ENCODE measurements at places on chromosomes 2 and 18.

GRCh38 chr2:171420728-171421563, 12.8 kb downstream of the METTL8 start:
- DNase-seq, result no peak

DNA sequence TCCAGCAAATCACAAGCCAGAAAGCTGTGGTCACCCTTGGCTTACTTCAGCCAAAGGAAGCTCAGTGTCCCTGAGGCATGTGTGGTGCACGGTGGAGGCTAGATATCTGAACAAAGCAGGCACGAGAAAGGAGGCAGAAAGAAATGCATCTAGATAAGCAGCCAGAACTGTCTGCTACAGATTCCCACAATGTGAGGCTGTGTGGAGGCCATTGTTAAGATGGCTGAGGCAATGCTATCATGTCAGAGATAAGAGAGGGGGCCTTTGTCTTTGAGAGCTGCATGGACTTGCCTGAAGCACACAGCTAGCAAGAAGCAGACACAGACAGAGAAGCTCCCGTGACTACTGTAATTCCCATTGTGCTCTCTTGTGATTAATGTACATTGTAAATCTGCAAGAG, 110.5 kb upstream of the LYPD6 start:
- no peak for DNase-seq

GRCh38 chr2:167265004-167265403, 376.7 kb downstream of the XIRP2 start:
- no peak for DNase-seq

- no peak for DNase-seq
Measured at GRCh38 chr18:57220480-57220879, 73.6 kb downstream of the BOD1L2 start.

DNA sequence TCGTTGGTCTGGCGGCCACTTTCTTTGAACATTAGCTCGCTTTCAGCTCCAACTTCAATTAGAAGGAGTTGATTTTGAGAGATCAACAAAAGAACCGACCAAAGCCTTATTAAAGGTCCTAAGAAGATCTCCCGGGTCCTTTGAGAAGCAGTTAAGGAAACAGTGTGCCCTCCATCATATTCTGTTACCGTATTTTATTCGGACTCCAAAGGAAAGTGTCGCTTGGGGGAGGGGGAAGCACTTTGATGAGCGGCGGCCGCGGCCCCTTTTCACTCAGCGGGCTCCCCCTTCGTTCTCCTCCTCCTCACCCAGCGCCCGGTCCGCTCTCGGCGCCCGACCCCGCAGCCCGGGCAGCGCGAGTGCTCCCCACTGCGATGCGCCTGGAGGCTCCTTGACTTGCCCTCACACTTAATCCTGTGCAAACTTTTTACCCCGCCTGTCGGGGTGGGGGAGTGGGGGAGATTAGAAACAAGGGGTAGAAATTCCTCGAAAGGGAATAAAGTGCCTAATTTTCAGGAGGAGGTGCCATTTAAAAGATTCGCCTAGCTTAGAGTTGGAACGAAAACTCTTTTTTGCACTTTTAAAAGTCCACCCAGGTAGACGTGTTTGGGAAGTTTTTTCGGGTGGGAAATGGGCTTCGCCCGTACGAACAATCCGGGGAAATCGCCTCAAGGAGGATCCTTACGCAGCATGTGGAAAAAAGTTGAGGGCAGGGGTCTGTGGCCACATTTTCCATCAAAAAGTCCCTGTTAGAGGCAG, 1.2 kb upstream of the OTX1 start:
- DNase-seq, result no peak

- no peak for DNase-seq
Measured at GRCh38 chr2:20657522-20658235, 6.8 kb upstream of the HS1BP3 start.

- DNase-seq, result no peak
Measured at GRCh38 chr18:50719471-50720324, 100.1 kb downstream of the MRO start.

DNA sequence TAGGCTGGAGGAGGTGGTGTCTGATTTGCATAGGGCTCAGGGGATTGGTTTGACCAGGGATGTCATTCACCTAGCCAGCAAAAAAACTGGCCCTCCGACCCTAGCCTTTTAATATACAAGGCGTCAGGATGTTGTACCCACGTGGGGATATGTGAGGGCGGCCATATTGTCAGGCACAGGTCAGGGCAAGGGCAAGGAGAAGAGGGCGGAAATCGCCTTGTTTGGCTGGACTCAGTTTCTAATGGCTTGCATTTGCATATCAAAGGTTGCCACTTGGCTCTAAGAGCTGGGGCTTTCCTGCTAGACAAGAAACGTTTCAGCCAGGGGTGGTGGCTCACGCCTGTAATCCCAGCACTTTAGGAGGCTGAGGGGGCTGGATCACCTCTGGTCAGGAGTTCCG, 24.9 kb upstream of the PDCL3 start:
- DNase-seq, result no peak

- DNase-seq, result no peak
Measured at GRCh38 chr2:173588931-173589369, 234.3 kb downstream of the CDCA7 start.

DNA sequence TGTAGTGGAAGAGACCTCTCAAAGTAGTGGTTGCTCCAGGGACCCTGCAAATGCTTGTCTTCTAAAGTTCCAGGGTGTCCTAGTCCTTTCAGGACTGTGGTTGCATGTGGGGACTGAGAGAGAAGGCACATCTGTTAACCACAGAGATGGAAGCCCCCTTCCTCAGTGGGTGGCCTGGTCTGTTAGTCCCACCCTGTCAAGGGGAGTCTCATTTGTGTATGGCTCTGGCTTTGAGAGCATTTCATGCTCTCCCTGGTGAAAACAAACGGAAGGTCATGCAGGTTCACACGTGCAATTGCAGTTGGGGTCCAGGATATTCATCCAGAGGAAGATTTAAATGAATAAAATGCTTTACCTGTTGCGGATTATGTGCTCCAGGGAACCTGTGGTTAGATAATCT, 219.6 kb downstream of the PRKCE start:
- no peak for DNase-seq

DNA sequence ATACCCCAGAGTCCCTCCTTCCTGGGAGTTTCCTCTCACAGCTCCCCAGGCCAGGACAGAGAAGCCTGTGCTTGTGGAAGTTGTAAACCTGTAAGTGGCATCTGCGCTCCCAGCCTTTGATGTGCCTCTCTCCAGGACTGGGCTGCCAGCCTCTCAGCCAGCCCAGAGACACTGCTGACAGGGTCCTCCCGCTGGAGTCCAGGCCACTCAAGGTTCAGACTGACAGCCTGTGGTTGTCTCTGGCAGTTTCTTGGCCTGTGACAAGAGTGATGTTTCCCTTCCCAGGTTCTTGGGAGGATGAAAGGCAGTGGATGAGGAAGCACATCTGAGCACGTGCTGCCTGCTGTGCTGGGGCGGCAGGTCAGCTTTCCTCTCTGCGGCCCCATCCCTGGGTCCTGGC, 3.0 kb downstream of the SLC35F6 start:
- no peak for DNase-seq

- DNase-seq, result no peak
Measured at GRCh38 chr2:69510204-69510603, 73.0 kb upstream of the NFU1 start.

DNA sequence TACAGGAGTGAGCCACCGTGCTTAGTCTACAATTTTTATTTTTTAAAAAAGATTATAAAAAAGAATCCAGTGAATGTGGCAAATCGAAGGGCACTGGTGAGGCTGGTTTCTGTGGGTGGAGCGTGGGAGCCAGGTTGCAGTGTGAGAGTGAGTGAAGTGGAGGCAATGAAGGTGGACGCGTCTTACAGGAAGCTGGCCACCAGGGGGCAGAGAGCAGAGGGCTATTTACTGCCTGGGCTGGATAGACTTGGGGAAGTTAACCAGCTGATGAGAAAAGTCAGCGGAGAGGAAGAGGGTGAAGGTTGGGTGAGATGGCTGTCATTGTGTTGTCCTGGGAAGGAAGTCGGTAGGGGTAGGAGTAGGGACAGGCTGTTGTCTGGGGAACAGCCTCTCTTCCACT, 6.8 kb downstream of the SCTR start:
- no peak for DNase-seq

DNA sequence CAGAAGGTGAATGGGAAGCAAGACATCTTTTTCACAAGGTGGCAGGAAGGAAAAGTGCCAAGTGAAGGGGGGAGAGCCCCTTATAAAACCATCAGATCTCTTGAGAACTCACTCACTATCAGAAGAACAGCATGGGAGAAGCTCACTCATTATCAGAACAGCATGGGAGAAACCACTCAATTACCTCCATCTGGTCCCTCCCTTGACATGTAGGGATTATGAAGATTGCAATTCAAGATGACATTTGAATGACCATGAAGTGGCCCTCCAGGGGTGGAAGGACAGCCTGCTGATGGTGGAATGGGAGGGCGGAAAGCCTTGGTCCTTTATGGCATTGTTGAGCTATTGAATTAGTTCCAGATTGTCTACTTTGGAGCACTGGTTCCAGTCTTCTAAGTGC, 413.0 kb upstream of the MEX3C start:
- DNase-seq, result no peak

DNA sequence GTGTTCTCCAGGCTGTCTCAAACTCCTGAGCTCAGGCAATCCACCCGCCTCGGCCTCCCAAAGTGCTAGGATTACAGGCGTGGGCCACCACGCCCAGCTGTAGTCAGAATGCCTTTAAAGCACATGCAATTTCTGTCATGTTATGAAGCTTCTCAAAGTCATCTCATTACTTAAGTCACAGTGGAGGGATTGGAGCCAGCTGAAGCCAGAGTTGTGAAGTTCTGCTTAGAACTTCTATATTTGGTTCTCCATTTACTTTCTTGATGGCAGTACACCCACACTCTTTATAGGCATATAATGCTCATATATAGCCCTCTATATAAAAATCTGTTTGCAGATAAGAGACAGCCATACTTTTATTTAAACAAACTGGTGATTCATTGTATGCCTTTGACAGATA, 68.8 kb upstream of the CWC22 start:
- no peak for DNase-seq

GRCh38 chr2:144583741-144584453, 64.0 kb upstream of the ZEB2 start:
- no peak for DNase-seq

DNA sequence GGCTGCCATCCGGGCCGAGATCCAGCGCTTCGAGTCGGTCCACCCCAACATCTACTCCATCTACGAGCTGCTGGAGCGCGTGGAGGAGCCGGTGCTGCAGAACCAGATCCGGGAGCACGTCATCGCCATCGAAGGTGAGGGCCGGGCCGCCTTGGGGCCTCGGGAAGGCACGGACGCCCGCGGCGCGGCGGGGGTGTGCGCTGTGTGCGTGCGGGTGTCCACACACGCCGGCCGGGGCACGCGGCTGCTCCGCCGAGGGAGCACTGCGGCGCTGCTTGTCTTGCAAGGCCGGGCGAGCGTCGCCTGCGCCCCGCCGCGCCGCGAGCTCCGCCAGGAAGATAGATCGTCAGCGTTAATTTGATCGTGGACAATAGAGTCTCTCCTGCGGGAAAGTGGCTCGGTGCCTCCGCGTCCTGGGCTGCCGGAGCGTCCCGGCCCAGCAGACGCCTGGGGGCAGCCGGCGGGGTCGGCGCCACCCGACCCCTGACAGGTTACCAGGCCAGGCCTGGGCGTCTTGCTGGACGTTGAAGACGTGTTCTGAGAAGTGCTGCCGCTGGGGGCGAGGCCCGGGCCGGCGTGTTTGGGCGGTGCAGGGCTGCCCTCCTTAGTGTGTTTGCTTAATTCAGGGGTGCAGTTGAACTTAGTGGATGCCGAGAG, 1.0 kb downstream of the AGAP1 start:
- DNase-seq, result no peak

DNA sequence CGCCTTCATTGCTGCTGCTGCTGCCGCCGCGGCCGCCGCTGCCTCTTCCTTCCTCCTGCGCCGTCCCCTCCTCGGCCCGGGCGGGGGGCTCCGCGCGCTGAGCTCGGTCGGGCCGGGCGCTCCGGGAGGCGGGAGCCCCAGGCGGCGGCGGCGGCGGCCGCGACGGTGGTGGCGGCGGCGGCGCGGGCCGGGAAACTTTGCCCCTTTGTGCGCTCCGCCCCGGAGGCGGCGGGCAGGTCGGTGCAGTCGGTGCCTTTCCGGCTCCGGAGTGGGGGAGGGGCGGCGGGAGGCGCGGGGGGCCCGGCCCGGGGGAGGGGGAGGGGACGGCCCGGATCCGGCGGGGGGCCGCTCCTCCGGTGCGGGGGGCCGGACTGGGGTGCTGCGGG, 205 bp downstream of the TET3 start:
- DNase-seq, result no peak

- no peak for DNase-seq
Measured at GRCh38 chr2:102336502-102336945, 19.1 kb upstream of the IL18R1 start.

- DNase-seq, result no peak
Measured at GRCh38 chr2:222609381-222609780, 46.5 kb downstream of the FARSB start.

- DNase-seq, result no peak
Measured at GRCh38 chr2:227576110-227576509, 22.6 kb upstream of the SCYGR2 start.

GRCh38 chr18:3179430-3180089, 40.2 kb downstream of the MYOM1 start:
- no peak for DNase-seq

DNA sequence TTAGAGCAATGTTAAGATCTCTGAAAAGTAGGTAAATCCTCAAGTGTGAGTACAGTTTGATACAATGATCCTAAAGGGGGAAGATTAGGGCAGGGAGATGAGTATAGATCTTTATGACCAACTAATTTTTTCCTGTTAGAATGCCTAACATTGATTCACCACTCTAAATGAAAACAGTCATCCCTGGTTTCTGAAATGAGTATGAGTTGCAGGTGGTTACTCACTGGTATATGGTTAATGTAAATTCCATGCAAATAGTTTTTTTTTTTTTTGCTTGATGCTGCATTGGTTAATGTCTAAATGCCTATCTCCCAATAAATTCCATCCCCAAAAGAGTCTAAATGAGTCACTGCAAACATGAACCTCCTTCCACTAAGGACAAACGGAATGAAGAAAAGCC, 55.0 kb upstream of the SERPINB2 start:
- no peak for DNase-seq

DNA sequence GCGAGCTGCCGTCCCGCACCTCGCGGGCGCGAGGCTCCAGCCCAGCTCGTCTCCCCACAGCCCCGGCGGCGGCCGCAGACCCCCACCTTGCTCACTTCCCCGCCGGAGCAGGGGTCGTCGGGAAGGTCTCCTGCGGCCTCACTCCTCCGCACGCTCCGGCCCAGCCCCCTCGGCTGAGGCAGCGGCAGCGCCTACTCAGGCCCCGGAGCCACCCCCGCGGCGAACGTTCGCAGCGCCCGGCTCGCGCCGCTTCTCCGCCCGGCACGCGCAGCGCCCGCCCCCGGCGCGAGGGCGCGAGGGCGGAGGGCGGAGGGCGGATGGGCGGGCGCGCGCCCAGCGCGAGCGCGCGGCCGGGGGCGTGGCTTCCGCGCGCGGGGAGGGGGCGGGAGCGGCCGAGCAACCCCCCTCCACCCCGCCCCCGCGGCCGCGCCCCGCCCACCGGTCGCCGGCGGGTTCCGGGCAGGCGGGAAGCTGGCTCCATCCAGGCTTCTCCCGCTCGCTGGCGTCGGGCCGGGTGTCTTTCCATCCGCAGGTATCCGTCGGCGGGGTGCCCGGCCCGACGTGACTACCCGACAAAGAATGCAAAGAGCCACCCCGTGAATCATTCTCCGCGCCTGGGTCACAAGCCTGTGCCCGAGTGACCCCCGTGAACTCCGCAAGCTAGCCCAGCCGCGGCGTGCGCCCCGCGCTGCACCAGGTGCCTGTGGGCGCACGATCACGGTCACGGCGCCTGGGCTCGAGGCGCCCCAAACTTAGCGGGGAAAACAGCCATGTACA, at the start of gene DTNB:
TSS of gene DTNB (minus strand) at position 278 of the 777 bp plus-strand sequence. CDS start 20,917 bp downstream, outside the sequence.
- peak; percentile 49 for DNase-seq

GRCh38 chr18:45826084-45826483, 609 bp downstream of the SIGLEC15 start:
- no peak for DNase-seq

GRCh38 chr18:61852496-61852895, 40.3 kb downstream of the RNF152 start:
- no peak for DNase-seq
